Effector memory CD4-positive, alpha-beta T cell (primary cell): ENCODE measurements at places on chromosomes 3 and 15.

DNA sequence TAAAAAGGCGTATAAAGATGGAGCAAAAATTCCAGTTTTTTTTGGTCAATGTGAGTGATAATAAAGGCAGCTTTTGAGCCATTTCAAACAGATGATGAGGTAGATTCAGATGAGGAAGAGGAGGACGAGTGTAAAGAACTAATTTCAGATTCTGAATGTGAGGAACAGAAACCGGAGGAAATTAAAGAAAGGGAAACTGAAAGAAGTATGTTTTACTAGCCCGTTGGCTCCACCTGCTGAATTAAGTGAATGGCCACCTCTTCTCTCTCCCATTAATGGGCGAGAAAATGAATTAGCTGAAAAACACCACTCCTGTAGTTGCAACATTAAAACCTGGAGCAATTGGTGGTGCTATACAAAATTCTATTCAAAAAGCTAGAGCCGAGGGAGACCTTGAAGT, 55.4 kb downstream of the CYP19A1 start:
- H3K27ac ChIP-seq: no peak overlapping the region
- no peak for DNase-seq
- H3K4me3 ChIP-seq: no peak overlapping the region
- no peaks in the 10 kb centered on the region for H3K4me1 ChIP-seq
- H3K27me3 ChIP-seq: no peaks in the 10 kb centered on the region

- DNase-seq: no peak
- H3K4me1 ChIP-seq: no peaks in the 10 kb centered on the region
- H3K27ac ChIP-seq: no peak overlapping the region
- no peaks in the 10 kb centered on the region for H3K27me3 ChIP-seq
- no peaks in the 10 kb centered on the region for H3K36me3 ChIP-seq
These were observed 14.4 kb downstream of the RTP1 start for GRCh38 chr3:187211532-187212195.

GRCh38 chr3:98731720-98732285, 31.3 kb upstream of the ST3GAL6 start:
- no peak overlapping the region for H3K27ac ChIP-seq
- no peak for DNase-seq
- no peaks in the 10 kb centered on the region for H3K36me3 ChIP-seq
- peak overlapping the region; percentile 40 for H3K4me3 ChIP-seq

- peaks cover 7% of the 10 kb centered on the region for H3K36me3 ChIP-seq
- no peaks in the 10 kb centered on the region for H3K4me1 ChIP-seq
- DNase-seq: no peak
- H3K27me3 ChIP-seq: no peaks in the 10 kb centered on the region
These were observed 58.5 kb downstream of the ABCC5 start for GRCh38 chr3:183959214-183959613.

DNA sequence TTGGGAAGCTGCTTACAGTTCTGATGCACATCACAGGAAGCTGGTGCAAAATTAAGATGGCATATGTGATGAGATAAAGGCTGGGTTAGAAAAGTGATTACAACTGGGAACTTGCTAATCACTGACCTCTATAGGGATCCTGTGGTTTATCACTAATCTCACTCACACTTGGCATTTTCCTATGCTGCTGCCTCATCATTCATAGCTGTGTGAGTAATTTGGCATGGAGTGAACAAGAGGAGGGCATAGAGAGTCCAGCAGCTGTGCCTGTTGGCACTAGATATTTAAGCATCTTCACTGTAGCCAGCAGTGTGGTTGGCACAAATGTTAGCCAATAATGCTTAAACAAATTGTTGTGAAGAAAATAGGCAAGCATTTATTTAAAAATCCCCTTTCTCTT, 217.7 kb upstream of the CGNL1 start:
- no peak overlapping the region for H3K4me3 ChIP-seq
- DNase-seq: no peak
- no peaks in the 10 kb centered on the region for H3K4me1 ChIP-seq
- no peak overlapping the region for H3K27ac ChIP-seq
- no peaks in the 10 kb centered on the region for H3K27me3 ChIP-seq
- no peaks in the 10 kb centered on the region for H3K36me3 ChIP-seq

- no peaks in the 10 kb centered on the region for H3K4me1 ChIP-seq
- no peak overlapping the region for H3K4me3 ChIP-seq
- DNase-seq: no peak
- no peak overlapping the region for H3K27ac ChIP-seq
These were observed 50.0 kb upstream of the RFX7 start for GRCh38 chr15:56293495-56294292.

DNA sequence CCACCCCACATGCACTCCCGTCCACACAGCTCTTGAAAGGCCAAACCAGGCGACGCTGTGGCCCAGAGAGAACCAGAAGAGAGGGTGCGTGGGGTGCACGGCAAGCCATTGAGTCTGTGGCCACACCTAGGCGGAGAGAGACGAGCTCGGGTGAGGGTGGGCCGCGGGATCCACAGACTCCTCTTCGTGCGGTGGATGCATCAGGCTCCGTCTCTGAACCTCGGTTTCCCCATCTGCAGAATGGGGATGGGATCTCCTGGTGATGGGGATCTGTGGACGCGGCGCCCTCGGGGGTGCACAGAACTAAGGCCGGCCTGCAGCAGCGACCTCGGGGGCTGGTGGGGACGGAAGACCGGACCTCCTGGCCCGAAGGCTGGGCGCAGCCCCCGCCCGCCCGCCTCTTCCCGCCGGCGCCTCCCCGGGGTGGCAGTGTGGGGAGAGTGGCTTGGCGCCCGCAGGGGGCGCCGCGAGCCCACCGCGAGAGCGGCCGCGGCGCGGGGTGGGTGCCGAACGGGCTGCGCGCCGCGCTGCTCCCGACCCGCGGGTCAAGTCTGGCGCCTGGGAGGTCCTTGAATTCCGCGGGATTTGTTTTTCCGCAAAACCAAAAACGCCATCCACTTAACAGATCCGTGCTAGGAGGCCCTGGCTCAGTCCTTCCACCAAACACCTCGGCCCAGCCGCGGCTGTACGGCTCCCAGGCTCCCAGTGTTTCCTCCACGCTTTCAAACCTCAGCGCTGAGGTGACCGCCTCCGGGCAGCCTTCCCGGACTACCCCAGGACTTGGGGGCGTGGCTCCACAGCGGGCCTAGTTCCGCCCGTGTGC, 13.2 kb upstream of the ADPGK start:
- H3K4me3 ChIP-seq: peak overlapping the region; percentile 43
- H3K36me3 ChIP-seq: no peaks in the 10 kb centered on the region
- DNase-seq: no peak
- H3K27ac ChIP-seq: no peak overlapping the region
- peaks cover 10% of the 10 kb centered on the region for H3K4me1 ChIP-seq
- H3K27me3 ChIP-seq: no peaks in the 10 kb centered on the region
